ENCODE measurements at places on chromosomes 4 and X. TPM values are rescaled to one million over a fixed set of nuclear protein-coding genes. Genes with fewer than 3 reads are reported as not detected.

GRCh38 chrX:57070185-57070984 is 51.0 kb downstream of the SPIN2B start:
- no peak for ATAC-seq

Gene TASL
- total RNA-seq, result 1.1 TPM

DNA sequence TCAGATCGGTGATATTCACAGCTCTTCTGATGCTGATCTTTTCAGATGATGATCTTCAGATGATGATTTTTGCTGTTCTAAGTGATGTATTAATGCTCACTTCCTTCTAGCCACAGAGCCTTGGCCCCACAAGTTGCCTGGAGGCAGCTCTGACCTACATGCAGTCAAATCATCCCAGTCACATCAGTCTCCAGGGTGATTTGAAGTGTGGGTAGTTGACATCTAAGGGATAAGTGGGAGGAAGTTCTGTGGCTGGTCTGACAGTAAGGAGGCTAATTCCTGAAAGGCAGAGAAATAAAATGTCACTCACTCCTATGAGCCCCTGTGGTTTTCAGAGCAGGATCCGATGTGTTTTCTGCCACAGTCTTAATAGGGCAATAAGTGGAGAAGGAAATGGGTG is 79.8 kb upstream of the RPL34 start:
- no peak for ATAC-seq

- ATAC-seq, result no peak
Observed at GRCh38 chr4:122836941-122837340, 10.3 kb downstream of the FGF2 start.

DNA sequence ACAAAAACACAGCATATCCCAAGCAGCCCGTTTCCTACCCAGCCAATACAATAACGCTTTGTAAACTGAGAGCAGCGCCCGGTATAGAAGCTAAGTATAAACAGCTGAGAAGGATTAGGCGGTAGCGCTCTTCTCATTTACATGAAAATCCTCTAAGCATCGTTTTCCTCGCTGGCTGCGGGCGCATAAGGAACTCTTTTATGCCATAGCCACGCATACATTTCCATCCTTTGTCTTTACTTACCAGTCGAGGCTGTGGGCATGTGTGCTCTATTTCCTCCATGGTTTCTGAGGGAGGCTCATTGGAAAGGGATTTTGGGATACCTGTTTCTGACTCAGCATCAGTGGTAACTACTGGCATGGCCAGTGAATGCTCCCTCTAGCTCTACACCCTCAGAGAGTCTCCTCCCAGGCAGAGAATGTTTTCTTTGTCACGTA is 383 bp downstream of the PCYT1B start:
- peak; percentile 28 for ATAC-seq

DNA sequence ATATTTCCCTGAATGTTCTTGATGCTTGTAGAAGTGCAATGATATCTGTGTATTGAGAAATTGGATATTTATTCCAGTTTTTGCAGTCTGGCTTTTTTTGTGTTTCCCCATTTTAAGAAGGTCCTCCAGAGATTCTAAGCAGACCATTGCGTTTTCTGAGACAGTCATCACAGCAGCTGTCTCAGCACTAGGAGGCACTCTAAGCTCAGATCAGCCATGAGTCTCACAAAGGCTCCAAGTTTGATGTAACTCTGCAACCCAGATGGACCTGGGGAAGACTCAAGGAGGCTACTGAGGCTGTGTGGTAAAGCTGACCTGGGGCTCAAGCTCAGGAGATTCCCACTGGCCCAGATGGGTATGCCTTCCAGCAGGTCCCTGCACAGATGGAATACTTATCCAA is 89.3 kb upstream of the CYLC1 start:
- no peak for ATAC-seq

DNA sequence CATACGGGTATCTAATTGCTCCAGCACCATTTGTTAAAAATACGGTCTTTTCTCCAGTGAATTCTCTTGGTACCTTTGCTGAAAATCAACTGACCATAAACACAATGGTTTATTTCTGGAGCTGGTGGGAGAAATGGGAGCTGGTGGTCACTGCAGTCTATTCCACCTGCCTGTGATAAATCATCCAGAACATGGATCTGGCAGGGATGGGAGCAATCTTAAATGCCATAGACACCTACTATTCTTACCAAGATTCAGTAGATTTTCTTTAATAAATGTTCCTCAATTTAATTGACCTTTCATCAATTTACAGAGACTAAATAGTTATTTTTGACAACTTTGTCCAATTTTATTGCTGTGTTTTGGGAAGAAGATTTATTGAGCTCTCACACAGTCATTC is 68.1 kb downstream of the SLC9A7 start:
- no peak for ATAC-seq

Gene PDE5A
- total RNA-seq, result 203 TPM

GRCh38 chr4:47251348-47252135 is 212.0 kb downstream of the COMMD8 start:
- no peak for ATAC-seq

GRCh38 chr4:38757945-38758600 is 24.7 kb downstream of the TLR10 start:
- no peak for ATAC-seq

DNA sequence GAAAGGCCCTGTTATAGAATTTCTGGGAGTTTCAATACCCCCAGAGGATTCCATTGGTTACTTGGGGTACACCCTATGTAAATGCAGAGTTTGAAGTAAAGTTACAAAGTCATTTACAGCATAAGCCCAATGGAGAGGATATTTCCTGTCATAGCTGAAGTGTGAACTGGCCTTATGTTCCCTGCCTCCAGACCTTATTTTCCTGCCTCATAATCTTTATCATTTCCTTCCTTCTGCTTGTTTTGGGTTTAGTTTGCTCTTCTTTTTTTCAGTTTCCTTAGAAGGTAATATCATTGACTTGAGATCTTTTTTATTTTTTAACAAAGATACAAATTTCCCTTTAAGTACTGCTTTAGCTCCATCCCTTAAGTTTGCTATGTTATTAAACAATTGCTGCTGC is 85.4 kb downstream of the PPEF1 start:
- no peak for ATAC-seq

Gene HMX1
- not detected for total RNA-seq

GRCh38 chr4:24042094-24042493 is 152.2 kb upstream of the PPARGC1A start:
- ATAC-seq, result no peak

Measured in gastroesophageal sphincter (tissue), 4 donors.